ENCODE measurements at places on chromosomes 2 and 18. TPM values are rescaled to one million over a fixed set of nuclear protein-coding genes. Genes with fewer than 3 reads are reported as not detected.

Gene CYP26B1
- total RNA-seq = 16.9 TPM

DNA sequence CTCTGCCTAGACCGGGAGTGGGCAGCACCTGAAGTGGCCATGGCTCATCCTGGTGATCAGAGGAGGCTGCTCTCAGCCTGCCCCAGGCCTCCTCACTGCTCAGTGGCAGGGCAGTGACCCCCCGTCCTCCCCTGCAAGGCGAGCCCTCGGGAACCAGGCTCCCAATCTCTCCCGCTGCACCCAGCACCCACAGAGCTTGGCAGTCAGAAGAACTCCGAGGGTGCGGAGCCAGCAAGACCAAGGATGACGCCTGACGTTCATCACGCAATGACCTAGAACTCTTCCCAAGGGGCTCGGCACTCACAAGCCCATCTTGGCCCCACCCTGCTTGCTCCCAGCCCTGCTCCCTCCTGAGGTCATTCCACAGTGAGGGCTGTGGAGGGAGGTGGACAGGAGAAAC, 189.8 kb upstream of the SALL3 start:
- no peak for DNase-seq

Gene CPLX4
- not detected for total RNA-seq

- DNase-seq = no peak
Measured at GRCh38 chr2:112730791-112731190, 10.0 kb downstream of the NT5DC4 start.

Gene LTBP1
- 99.0 TPM for total RNA-seq

Gene STK17B
- total RNA-seq = 17.1 TPM
